ENCODE measurements at places on chromosomes 2 and 18.

- DNase-seq: no peak
Observed at GRCh38 chr2:5617796-5618195, 74.4 kb upstream of the SOX11 start.

GRCh38 chr18:7617738-7618422 lies 50.8 kb downstream of the PTPRM start:
- no peak for DNase-seq

- DNase-seq: no peak
Observed at GRCh38 chr2:222494104-222494739, 69.9 kb downstream of the SGPP2 start.

GRCh38 chr2:19543663-19544383 lies 185.4 kb upstream of the OSR1 start:
- DNase-seq: no peak

DNA sequence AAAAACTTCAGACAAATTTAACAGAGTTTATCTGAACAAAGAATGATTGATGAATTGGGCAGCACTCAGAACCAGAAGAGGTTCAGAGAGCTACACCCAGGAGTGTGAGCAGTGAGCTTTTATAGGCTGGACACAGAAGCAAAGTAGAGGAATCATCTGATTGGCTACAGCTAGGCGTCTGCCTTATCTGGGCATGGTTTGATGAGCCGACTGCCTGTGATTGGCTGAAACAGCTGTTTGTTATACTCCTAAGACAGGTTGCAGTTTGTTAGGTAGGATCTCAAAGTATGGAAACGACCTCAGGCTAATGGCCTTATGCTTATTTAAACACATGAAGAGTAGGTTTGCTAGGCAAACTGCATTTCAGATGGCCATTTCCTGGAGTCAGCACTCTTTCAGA lies 188.9 kb downstream of the MYO1B start:
- no peak for DNase-seq

- no peak for DNase-seq
Observed at GRCh38 chr2:133954636-133955035, 299.2 kb upstream of the MGAT5 start.

- DNase-seq: no peak
Observed at GRCh38 chr2:26630669-26631360, 10.4 kb downstream of the CIB4 start.

DNA sequence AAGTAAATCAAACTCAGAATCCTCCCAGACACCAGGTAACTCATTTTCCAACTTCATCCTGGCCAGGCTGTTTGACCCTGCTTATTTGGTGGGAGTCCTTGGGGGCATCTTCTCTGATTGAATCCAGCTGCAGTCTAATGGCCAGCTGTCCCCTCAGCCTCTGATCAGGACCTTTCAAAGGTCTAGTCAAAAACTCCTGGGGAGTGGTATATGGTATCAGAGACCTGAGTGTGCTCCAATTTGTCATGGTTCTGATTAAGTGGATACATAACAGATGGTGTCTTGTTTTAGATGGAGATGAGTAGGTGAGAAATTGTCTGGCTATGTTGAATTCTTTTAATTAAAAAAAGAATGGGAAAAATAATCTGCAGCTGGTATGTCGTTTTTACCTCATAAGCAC lies 842.6 kb upstream of the ACVR2A start:
- DNase-seq: no peak

DNA sequence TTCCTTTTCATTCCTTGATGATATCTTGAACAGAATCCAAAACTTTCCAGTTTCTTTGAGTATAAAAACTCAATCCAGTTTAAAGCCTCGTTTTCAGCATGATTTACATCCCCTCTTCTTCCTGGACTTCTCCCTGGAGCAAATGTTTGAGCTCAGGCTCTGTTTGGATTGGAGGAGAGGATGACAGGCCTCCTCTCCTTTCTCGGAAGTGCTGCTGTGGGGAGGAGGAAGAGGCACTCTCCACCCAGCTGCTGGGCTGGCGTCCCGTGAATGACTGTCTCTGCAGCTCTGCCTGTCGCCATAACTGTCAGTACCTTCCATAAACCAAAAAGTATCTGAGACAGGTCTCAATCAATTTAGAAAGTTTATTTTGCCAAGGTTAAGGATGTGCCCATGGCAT lies 238.2 kb upstream of the AGAP1 start:
- DNase-seq: no peak

GRCh38 chr2:45786836-45787357 lies 135.4 kb downstream of the PRKCE start:
- no peak for DNase-seq

- DNase-seq: no peak
Observed at GRCh38 chr18:33541316-33541715, 36.7 kb upstream of the ASXL3 start.

DNA sequence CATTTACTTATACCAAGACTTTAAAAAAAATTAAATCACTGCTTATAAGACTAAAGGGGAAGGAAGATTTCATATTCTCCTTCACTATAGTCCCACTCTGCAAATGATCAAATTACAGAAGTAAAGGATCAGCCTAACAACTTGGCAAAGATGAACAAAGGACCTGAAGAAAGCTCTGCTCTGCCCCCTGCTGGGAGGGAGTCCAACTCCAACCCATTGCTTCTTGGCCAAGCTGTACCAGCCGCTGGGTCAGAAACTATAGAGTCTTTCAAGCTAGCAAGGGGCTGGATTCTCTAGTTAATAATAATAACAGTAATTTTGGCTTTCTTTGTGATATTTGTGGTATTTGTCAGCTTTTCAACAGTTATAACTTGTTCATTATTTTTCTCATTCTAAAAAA lies 927.0 kb upstream of the CRIM1 start:
- DNase-seq: peak; percentile 4

DNA sequence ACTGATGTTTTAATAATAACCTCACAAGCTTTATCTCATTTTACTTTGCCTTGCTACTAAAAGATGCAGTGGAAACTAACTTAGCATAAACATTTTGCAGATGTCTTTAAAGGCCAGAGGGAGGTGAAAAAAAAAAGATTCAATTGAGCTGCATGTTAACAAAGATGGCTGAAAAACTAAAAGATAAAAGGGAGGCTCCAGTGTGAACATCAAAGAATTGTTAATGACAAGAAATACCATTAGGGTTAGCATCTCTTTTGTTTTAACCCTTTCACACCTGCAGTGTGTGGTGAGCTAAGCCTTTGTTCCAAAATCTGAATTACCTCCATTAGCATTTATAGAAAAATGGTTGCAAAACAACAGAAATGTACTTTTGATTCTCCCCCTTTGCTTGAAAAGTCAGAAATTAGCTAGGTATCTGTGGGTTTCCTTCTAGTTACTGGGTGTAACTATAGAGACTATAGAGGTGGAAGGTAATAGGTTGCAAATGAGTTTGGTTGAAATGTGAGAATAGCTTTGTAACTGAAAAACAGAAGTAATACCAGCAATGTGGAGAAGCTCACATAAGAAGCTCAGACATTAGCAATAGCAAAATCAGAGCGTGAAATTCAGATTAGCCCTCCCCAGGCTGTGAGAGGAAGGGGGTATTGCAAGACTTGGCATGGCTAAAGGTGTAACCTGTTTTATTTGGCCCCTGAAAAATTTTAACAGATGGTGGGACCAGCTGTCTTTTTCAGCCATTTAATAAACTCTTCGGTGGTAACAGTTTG lies 34.8 kb upstream of the SP5 start:
- DNase-seq: no peak

DNA sequence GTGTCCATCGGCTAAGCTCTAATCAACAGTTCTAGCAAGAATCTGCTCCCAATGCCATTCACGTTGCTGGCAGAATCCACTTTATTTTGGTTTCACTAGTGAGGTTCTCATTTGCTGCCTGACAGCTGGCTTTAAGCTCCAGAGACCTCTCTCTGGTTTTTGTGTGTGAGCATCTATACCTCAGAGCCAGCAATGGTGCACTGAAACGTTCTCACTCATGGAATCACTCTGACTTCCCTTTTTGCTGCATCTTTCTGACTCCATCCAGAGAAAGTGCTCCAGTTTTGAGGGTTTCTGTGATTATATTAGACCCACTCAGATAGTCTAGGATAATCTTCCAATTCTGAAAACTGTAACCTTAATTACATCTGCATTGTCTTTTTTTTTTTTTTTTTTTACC lies 596.6 kb downstream of the RNF144A start:
- no peak for DNase-seq

- peak; percentile 76 for DNase-seq
Observed at GRCh38 chr2:64876137-64876647, 113.0 kb upstream of the SLC1A4 start.

DNA sequence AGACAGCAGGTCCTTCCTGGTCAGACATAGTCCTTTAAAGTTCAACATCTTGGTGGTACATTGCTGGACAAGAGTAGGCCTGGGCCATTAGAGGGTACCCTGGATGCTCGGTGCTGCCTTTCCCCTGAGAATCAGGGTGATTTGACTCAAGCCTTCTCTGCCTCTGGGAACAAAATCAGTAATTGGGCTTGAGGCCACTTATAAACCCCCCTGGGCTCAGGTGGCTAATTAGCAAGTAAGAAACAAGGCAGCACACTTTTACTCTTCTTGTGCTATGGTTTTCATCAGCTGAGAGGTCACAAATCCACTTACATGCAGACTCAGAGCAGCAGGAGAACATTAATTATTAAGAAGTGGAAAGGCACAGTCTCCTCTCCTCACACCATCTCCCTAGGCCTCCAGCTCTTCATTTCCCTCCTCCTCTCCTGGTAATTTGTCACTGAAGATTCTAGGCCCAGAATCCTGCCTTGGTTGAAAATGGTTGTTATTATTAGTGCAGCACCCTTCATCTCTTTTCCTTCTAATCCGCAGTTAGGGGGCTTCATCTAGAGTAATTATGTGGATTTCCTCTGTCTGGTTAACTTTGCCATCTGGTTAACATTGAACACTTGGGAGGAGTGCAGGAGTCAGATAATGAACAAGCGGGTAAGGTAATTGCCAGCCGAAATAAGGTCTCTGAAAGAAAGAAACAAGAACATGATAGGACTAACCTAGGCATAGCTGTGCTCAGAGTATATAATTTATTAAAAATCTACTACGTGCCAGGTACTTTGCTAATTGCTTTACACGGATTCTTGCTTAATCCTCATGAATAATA lies 29.7 kb upstream of the CASP10 start:
- DNase-seq: no peak

GRCh38 chr2:46984040-46984439 lies 68.4 kb upstream of the MCFD2 start:
- DNase-seq: no peak

GRCh38 chr2:84881581-84882413 lies 913 bp upstream of the TRABD2A start:
- peak; percentile 67 for DNase-seq

DNA sequence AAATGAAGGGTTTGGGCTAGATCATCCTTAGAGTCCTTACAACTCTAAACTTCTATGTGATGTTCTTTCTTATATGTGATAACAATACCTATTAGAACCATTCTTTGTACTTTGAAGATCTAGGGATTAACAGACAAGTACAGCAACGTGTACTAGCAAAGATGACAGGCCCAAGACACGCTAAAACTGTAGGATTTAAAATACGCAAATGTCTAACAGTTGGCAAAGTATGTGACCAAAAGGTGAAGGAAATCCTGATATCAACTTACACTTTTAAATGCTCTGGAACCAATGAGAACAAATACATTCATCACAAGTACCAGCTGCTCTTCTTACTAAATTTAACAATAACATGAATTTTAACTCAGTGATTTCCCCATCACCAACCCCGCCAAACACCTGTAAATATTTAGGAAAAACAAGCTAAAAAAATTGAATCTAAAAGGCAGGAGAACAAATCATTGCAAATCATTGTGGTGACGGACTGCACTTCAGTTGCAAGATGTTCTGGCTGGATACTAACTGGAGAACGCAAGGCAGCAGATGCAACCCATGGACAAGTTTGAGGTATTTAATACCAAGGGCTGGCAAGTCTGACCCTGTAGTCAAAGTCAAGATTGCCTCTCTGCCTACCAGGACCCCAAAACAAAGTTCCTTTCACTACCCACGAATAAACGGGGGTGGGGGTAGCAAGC lies 1.4 kb downstream of the ANKRD44 start:
- no peak for DNase-seq

DNA sequence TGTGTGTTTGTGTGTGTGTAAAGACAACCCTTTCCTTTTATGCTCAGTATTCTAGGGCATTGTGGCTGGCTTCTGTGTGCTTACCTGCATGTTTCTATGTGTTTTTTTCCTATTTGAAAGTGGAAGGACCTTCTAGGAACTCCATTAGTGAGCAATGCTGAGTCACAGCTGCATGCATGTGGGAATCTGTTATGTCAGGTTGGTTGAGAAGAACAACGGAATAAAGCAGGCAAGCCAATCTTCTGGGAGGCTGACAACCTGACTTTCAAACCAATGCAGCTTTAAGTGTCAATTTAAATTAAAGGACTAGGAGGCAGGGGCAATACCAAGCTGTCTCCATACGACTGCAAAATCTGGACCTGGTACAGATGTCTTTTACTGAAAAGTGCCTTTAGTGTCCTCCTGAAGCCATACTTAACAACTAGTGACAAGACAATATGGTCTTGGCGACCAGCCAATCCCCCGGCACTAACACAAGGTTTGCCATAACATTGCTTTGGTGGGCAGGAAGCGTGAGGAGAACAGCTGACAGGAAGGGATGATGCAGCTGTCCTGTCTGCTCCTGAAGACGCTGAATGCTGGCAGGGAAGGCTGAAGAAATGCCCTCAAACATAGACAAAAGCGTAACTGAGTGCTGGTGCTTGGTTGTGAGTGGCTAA lies 514.7 kb upstream of the CDH7 start:
- DNase-seq: peak; percentile 86

DNA sequence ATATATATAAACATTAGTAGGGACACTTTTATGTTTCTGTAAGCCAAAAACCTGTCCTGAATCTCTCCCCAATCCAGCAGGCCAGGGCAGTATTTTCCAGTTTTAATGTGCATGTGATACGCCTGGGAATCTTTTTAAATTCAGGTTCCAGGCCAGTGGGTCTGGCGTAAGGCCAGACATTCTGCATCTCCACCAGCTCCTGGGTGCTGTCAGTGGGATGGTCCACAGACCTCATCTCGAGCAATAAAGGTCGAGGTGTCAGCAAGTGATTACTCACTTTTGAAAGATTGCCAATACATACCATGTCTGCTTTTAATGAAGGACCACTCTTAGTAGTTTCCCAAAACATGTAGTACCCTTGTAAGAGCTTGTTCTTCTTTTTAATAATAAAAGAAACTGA lies 189.9 kb upstream of the SH3BP4 start:
- no peak for DNase-seq

DNA sequence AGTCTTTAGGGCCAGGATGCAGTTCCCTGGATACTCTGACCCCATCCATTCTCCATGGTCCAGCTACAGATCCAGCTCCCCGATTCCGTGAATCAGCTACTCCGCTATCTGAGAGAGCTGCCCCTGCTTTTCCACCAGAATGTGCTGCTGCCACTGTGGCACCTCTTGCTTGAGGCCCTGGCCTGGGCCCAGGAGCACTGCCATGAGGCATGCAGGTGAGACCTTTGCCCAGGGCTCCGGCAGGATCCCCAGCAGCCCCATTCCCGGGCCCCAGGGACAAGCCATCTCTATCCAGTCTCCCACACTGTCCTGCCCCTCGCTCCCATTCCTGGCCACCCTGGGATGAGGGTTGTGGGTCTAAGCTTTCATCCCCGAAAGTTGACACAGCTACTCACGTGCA lies 7.5 kb downstream of the TMEM214 start:
- DNase-seq: no peak
